Stimulated activated CD8-positive, alpha-beta memory T cell treated with anti-CD3 and anti-CD28 coated beads, Interleukin-4, amount 100 ng/mL, for 1 hour (primary cell): ENCODE measurements at places on chromosomes 5 and 9.

DNA sequence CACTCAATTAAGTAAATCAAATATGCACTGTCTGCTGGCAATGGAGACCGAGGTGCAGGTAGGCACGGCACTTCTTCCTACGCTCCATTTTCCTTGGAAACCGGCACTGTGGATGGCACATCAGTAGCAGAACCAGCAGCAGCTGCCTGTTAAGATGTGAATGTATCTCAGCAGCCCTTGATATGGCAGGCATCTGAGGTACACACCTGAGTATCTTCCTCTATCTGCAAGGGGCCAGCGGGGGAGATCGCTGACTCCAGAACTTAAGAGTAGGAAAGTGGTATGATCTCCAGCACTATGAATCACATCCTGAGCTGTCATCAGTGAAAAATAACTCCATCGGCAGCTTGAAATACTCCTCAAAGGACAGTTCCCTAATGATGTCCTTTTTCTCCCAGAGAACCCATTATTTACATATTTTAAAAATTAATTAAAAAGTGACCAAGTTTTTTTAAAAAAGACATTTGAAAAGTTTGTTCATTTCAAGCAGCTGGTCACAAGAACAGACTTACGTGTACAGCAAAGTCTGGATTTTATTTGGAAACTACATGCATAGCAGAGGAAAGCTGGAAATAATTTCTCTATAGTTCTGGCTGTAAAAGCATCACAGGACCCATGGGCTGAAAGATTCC lies 97.1 kb downstream of the ADAMTS12 start:
- DNase-seq, result no peak

DNA sequence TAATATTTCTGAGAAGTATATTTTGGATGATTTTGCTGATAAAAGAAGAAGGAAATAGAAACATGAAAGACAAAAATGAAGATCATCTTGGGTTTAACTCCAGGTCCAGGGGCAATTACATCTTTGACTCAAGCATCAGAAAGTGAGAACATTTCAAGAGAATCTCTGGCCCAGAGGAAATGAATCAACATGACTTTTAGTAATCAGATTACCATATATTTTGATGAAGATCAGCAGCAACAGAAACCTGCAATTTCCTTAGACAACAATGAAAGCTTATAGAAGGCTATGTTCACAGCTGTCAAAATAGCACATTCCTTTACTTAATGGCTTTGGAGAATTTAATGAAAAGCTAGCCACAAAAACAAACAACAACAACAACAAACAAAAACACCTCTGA lies 638.1 kb downstream of the EFNA5 start:
- no peak for DNase-seq

DNA sequence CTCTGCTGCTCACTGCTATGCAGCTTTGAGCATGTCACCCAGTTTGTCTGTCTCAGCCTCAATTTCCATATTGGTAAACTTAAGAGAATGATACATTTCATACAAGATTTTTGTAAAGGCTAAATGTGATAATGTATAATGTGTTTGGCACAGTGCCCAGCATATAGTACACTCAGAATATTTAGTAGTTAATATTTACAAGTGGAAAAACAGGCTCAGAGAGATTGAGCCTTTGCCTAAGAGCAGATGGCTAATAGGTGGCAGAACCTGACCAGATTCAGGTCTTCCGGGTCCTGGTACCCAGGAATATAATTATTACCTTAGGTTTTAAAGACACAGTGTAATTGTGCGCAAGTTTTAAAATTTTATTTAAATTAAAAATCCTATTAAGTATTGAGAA lies 46.8 kb upstream of the KIAA1958 start:
- DNase-seq, result no peak

- no peak for DNase-seq
Measured at GRCh38 chr5:138330813-138331448, 673 bp downstream of the CDC25C start.

GRCh38 chr9:87569008-87569509 lies 71.4 kb downstream of the DAPK1 start:
- DNase-seq, result no peak

- DNase-seq, result no peak
Measured at GRCh38 chr9:1156794-1157550, 106.8 kb downstream of the DMRT2 start.

- DNase-seq, result no peak
Measured at GRCh38 chr9:27626244-27627187, 53.2 kb upstream of the C9orf72 start.

GRCh38 chr5:59021286-59021673 lies 438.4 kb downstream of the RAB3C start:
- no peak for DNase-seq
